Smooth muscle cell of trachea (primary cell): ENCODE measurements at places on chromosomes 5 and 9. TPM values are rescaled to one million over a fixed set of nuclear protein-coding genes. Genes with fewer than 3 reads are reported as not detected.

Gene ADRA1B
- total RNA-seq, result 0.17 TPM in 1 of 2 replicates, not detected in the other

Gene IL5
- total RNA-seq, result not detected in 2 replicates

Gene HACD4
- 13.4 and 16.3 TPM in 2 replicates for total RNA-seq

Gene FBXL7
- 7.3 and 8.3 TPM in 2 replicates for total RNA-seq

Gene HRH2
- not detected in 2 replicates for total RNA-seq

Gene HTR1A
- not detected in 2 replicates for total RNA-seq

Gene ABCA2
- total RNA-seq, result 22.1 and 30.8 TPM in 2 replicates

Gene TMEM174
- total RNA-seq, result not detected in 2 replicates

Gene SLC6A18
- not detected in 2 replicates for total RNA-seq

Gene PCDHGC5
- 7.9 and 8.1 TPM in 2 replicates for total RNA-seq

Gene ADAMTS16
- 0.17 TPM in 1 of 2 replicates, not detected in the other for total RNA-seq

Gene CYFIP2
- total RNA-seq, result 4.2 and 28.1 TPM in 2 replicates
